ENCODE measurements at places on chromosomes 7 and 10. TPM values are rescaled to one million over a fixed set of nuclear protein-coding genes. Genes with fewer than 3 reads are reported as not detected.

The MACC1 gene
- not detected for total RNA-seq

The DRGX gene
- not detected for total RNA-seq

The FAM185A gene
- total RNA-seq = 4.9 TPM

The LCOR gene
- total RNA-seq = 10.5 TPM

The MEOX2 gene
- 2.1 TPM for total RNA-seq

The ZNF488 gene
- total RNA-seq = 0.13 TPM

The SYT15B gene
- total RNA-seq = 0.89 TPM

The SPDYE8 gene
- total RNA-seq = not detected

The ANXA8L1 gene
- total RNA-seq = not detected

The TRIM74 gene
- not detected for total RNA-seq

The CALML5 gene
- total RNA-seq = not detected

The LRRN3 gene
- total RNA-seq = 0.13 TPM

The DIP2C gene
- 13.4 TPM for total RNA-seq

The NPSR1 gene
- not detected for total RNA-seq

The AKR1B15 gene
- not detected for total RNA-seq

The WDR37 gene
- total RNA-seq = 13.0 TPM

The CYP2C19 gene
- total RNA-seq = not detected

The GALNT17 gene
- total RNA-seq = not detected

The SPDYE2B gene
- not detected for total RNA-seq

The FXYD4 gene
- total RNA-seq = not detected
